ENCODE measurements at places on chromosomes 7 and 10.

DNA sequence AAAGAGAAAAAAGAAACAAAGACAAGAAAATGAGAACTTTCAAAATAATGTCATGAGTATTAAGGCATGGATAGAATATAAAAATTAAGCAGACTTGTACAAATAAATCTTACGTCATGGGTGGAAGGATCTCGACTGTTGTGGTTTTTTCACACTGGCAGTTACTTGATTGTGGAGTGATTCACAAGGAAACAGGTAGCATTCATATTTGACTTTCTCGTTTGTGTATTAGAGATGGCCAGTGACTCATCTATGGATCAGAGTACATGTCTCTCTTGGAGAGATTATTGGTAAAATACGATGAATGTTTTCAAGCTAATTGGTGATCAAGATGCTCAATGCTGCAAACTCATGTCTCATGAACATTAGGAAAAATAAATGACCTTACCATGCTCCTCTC, 564.3 kb downstream of the GATA3 start:
- no peak for DNase-seq

DNA sequence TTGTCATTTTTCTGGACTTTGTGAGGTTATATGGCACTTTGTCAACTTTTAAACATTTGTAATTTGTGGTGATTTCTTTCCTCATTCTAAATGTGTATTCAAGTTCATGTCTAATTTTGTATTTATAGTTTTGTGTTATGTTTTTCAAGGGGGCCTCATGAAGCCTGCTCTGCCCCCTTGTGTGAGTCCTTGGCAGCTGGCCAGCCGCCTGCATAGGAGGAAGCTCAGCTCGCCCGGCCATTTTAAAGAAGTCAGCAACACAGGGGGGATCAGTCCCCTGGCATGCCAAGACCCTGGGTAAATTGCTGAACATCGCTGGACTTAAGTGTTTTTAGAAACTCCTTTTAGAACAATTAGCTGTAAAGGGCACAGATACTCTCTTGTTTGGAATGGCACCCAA, 123.0 kb downstream of the ANLN start:
- DNase-seq = no peak

DNA sequence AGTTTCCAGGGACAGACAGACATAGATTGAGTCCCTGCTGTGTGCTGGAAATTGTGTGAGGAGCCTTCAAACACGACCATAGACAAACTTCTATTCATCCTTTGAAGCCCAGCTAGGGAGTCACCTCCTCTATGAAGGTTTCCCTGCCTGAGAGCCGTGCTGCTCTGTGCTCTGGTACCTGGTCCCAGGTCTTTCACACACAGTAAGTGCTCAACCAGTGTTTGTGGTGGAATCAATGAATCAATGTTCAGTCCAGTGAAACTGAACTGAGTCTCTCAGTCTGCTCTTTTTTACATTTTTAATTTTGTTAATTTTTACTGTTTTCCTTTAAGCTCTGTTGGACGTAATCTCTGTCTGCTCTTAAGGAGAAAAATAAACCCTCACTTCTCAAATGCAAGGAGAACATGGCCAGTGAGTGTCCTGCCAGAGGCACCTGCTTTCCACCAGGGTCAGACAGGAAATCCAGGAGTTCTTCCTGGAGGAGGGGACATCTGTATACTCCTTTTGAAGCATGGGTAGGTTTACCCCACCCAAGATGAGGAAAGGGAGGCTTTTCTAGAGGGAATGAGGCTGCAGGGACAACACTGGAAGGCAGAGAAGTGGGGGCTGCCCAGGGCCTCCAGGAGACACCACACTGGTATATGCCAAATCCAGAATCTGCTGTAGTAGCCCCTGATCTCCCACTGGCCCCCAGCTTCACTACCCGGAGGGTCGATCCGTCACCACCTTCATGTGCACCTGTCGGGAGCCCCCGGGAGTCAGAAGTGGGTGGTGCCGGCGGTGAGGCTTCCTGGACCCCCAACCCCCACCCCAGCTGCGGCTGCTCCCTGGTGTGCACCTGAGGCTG, 56.3 kb downstream of the MICALL2 start:
- no peak for DNase-seq

DNA sequence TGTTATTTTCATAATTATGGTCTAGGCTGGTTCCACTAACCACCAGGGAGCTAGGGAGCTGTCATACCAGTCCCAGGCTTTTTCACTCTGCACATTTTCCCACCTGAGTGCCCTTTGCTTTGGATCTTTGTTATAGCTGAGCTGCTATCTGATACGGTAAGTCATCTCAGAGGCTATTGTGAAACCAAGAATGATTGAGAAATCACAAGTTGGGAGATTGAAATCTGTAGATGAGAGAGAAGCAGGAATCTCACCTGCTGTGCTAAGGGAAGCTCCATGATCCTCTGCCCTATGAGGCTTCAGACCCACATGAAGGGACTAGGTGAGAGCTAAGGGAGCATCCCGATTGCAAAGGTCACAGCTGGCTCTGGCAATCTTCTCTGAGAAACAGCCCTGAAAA, 307.8 kb downstream of the REEP3 start:
- DNase-seq = no peak

GRCh38 chr10:72030762-72031543, 57.4 kb downstream of the SPOCK2 start:
- no peak for DNase-seq

DNA sequence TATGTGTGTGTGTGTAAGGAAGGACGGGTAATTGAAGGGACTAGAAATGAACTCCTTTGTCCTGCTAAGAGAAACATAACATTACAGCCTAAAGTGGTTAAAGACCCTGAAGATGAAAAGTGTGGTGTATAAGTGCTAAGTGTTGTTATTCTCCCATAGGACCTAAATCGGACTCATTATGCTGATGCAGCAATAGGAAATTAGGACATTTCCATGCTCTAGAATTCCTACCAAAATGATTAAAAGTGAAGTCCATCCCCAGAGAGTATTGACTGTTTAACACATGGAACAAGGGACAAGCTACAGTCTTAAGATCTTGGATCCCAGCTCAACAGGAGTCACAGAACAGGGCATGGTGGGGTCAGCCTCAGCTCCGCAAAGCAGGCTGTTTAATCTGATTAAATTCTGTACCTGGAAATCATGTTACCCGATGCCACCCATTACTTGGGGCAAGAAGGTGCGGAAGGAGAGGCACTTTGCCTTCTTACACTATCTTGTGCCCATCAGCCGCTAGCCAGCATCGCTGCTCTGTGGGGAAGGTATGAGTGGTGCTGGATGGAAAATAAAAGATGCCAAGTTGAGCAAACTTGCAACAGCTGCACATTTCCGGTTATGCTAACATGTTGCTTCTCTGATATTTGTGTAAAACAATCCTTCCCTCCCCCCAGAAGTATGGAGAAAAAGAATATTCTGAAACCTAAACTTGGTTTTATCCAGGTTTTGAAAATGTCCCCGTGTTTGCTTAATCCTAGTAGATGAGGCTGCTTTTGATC, 100.5 kb downstream of the CREB5 start:
- DNase-seq = no peak

DNA sequence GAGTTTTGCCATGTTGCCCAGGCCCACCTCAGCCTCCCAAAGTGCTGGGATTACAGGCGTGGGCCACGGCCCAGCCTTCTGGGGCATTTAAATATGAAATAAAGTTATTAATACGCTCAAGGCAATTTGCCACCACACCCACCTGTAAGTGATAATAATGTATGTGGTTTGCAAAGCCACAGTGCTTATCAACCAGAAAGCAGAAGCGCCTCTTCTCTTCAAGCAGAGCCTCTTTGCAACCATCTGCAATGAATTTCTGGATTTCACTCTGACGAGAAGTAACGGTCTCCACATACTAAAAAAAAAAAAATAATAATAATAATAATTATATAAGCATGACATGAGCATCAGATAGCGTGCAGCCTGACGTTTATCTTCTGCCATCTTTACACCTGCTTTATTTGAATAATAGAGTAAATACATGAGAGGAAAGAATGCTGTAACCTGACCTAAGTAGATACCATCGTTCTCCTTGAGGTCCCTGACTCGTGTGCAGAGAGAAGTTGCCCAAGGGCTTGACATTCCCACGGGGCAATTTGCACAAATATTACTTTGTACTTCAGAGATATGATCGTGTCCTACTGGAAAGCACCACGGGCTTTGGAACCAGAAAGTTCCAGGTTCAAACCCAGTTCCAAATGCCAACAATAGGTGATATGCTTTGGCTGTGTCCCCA, 34.0 kb downstream of the BRI3 start:
- no peak for DNase-seq

GRCh38 chr7:43479042-43479441, 103.9 kb upstream of the STK17A start:
- DNase-seq = no peak

GRCh38 chr7:98872328-98872924, 2.6 kb upstream of the TMEM130 start:
- peak; percentile 24 for DNase-seq
